Kidney glomerular epithelial cell (primary cell): ENCODE measurements at places on chromosomes 5 and 9.

DNA sequence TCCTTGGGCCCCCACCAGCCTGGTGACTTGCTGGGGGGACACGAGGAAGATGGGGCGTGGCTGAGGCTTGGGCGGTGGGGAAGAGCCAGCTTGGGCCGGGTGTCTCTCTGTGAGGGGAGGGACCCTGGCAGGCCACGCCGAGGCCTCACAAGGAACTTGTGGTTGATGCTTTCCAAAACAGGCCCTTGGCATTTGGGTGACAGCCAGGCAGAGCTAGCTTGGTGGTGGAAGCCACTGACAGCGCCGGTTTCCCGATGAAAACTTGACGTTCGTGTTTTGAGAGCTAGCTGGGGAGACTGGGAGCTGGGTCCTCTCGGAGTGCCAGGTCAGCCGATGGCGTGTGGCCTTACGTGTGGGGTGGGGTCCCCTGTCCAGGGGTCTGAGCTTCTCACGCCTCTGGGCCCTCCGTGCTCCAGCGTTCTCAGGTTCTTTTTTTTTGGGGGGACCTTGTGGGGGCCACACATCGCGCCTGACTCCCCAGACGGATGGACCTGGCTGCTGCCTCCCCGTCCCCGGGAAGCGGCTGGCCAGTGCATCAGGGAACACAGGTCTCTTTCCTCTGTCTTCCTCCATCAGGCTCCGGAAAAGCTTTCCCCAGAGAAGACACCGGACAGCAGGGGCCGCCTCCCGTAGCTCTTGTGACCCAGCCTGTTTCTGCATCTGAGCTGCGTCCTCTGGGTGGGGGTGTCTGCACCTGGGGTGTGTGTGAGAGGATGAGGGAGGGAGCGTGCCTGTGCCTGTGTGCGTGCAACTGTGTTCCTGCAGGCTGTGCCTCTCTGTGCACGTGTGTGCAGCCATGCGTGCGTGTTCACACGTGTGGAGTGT lies 129.3 kb upstream of the LPCAT1 start:
- DNase-seq, result no peak

DNA sequence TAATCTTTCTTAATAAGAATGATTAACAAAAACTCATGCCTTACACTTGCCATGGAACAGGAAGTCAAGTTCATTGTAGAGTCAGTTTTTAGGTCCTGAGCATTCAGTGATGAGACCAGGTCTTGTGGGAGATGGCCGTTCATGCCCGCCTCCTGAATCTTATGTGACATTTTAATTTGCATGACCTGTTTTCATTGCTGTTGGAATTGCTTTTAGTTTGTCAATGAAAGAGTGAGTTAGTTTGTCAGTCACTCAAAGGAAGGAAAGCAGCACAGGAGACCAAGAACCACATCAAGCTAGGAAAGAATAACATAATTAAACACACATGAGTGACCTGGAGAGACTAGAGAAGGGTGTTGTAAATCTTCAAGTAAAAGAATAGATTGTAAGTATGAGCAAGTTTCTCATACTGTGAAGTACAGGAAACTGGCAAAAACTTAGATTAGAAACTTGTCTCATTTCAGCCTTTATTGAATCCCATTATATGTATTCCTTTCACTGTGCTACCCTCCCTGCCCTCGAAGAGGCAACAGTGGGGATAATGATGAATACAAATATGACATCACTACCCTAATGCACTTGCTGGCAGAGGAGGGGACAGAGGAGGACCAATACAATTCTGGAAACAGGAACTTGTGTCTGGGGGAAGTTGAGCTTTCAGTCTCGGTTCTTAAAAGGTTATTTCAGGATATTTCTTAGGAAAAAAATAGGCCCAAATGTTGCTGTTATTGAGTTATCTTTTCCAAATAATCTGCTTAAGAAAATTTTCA lies 64.3 kb upstream of the C6 start:
- DNase-seq, result peak; percentile 46

GRCh38 chr9:135960411-135961276 lies 529 bp downstream of the UBAC1 start:
- no peak for DNase-seq

DNA sequence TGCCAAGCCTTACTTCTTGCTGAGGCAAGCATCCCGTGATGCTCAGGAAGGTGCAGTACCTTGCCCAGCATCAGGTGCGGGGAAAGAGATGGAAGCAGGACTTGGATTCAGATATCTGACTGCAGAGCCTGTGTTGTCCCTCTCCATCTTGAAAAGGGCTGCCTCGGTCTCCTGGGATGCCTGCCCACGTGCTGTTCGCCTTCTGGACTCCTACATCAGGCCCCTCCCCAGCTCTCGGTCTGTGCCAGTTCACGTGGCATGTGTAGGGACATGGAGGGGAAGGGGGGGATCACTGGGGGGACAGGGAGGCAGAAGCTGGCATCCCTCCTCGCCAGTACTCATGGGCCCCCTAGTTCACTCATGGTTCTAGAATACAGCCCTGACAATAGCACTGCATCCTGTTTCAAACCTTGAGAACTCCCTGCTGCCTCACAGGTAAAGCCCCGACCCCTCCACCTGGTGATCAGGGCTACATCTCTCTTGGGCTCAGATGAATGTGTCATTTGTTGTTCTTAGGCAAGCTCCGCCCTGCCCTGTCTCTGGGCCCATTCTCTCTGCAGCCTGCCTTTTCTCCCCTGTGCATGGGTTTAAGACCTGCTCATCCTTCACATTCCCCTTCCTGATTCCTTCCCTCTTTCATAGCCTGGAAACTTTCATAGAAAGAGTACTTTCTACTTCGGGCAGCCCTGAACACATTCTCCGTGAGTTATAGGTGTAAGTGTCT lies 38.9 kb upstream of the SLC25A51 start:
- DNase-seq, result peak; percentile 27

GRCh38 chr5:9194509-9194908 lies 351.4 kb downstream of the SEMA5A start:
- no peak for DNase-seq

DNA sequence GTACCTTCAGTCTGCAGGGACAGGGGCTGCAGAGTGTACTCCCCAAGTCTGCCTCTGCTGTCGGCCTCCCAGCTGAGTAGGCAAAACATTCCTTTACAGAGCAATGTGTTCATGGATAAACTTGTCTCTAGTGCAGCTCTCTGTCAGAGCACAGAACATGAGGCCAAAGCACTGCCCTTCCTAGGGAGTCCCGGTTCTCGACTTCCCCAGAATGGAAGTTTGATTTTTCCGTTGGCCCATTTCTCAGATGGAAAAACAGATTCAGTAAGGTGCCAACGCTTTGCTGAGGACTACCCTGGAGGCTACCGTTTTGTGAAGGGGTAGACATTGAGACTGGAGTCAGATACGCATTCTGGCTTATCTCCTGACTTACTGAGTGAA lies 422 bp upstream of the TRIM32 start:
- DNase-seq, result no peak

DNA sequence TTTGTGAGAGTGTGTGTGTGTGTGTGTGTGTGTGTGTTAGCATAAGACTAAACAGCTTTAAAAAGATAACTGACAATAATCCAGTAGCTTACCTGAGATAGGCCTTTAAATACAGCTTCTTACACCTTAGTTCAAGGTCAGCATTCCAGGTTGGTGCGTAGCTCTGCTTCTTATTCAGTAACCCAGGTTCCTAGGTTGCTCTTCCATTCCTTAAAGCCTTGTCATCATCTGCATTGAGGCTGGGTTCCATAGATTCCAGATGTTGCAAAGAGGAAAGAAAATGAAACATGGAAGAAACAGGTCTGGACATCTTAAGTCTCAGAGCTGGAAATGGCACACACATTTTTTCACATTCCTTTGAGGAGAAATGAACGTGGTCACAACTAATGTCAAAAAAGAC lies 53.9 kb upstream of the CAMK4 start:
- no peak for DNase-seq

- no peak for DNase-seq
Measured at GRCh38 chr9:18452276-18452675, 21.7 kb upstream of the ADAMTSL1 start.

DNA sequence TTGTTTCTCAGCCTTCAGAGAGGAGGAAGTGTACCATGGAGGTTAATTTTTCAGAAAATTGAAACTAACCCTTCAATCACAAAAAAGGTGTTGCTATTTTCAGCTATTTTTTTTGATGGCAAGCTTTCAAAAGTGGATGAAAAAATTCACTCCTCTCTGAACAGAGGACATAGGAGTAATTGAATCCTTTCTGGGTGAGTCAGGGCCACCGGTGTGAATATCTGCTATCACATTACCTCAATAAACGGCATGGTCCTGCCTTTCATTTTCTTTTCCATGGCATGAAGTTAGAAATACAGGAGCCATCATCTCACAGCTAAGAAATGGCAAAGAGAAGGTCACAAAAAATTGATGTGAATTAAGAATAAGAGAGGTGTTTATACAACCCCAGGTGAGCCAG lies 90.2 kb upstream of the CCDC112 start:
- no peak for DNase-seq

- DNase-seq, result no peak
Measured at GRCh38 chr9:95363051-95363841, 45.7 kb upstream of the FANCC start.

GRCh38 chr5:131164191-131165118 lies 601 bp downstream of the HINT1 start:
- DNase-seq, result peak; percentile 71

DNA sequence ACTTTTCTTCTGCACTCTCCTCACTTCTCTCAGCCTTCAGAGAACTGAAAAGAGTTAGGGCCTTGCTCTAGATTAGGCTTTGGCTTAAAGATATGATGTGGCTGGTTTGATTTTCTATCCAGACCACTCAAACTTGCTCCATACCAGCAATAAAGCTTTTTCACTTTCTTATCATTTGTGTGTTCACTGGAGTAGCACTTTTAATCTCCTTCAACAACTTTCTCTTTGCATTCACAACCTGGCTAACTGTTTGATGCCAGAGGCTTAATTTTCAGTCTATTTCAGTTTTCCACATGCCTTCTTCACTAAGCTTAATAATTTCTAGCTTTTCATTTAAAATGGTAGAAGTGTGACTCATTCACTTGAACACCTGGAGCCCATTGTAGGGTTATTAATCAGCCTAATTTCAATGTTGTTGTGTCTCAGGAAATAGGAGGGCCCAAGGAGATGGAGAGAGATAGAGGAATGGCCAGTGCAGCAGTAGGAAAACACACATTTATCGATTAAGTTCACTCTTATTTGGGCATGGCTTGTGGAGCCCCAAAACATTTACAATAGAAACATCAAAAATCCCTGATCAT lies 5.9 kb downstream of the ATPSCKMT start:
- DNase-seq, result no peak

DNA sequence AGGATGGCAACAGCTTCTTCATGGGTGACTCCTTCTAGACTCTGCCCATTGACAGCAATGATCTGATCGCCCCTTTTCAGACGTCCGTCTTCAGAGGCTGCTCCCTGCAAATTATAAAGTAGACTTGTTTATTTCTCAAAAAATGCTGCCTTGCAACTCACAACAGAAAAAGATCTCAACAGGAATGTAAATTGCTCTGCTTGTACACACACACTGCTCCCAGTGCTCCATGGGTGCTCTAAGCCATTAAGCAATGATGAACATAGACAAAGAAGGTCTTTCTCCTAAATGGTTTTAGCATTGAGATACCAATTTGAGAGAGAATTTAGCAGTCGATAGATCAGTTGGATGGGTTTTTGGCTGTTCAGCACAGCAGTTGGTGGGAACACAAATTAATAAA lies 172.5 kb downstream of the MPDZ start:
- no peak for DNase-seq

- DNase-seq, result no peak
Measured at GRCh38 chr5:96692441-96692840, 30.3 kb downstream of the CAST start.

DNA sequence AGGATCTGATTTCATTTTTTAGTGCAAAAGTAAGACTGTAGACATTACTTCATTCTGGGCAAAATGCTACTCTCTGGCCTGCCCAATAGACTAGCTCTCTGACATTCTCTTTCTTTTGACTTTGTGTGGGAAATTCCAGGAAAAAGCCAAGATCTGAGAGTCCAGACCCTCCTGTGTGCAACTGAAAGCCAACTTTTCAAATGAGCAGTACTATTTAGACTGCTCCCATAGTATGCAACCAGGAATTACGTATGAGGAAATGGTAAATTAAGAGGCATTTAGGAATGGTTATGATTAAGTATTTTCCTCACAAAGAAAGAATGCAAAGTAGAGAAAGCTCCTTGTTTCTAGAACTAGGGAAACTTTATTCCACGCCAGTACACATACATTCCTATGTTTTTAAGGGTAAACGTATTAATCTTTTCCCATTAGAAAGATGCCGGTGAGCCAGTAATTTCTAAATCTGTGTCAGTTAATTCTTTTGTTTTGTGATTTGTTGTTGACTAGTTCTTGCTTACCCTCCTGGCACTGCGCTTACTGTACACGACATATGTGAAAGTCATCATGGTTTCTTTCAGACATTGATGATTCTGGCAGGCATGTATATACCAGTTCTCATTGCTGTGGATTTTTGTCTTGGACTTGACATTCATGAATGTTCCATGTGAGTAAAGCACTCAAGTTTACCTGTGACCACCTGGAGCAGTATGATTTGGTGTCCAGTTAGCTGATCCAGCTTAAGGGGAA lies 56.0 kb downstream of the AOPEP start:
- no peak for DNase-seq

GRCh38 chr5:132981288-132981687 lies 17.9 kb upstream of the AFF4 start:
- no peak for DNase-seq

DNA sequence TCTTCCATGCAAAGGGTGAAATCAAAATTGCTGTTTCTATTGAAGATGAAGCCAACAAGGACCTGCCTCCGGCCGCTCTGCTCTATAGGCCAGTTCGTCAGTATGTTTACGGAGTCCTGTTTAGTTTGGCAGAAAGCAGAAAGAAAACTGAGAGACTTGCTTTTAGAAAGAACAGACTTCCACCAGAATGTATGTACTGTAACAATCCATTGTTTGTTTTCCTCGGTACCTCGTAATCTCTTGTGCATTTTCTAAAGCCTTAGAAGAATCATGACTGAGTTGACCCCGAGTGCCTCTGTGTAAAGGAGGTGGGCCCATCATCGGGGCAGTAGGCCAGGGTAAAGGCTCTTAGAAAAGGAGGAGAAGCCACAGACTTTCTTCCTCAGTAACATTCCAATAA lies 44.2 kb upstream of the PHF2 start:
- no peak for DNase-seq

- DNase-seq, result peak; percentile 61
Measured at GRCh38 chr5:144203750-144204596, 33.3 kb downstream of the KCTD16 start.

- DNase-seq, result no peak
Measured at GRCh38 chr9:4581861-4582565, 80.1 kb upstream of the PLPP6 start.
